ENCODE measurements at places on chromosomes 4 and X. TPM values are rescaled to one million over a fixed set of nuclear protein-coding genes. Genes with fewer than 3 reads are reported as not detected.

PAPSS1 gene
- total RNA-seq = 55.8 TPM

ZCCHC18 gene
- total RNA-seq = not detected

DACH2 gene
- 0.26 TPM for total RNA-seq

PPBP gene
- total RNA-seq = 0.13 TPM

STPG2 gene
- total RNA-seq = not detected

SPRY1 gene
- total RNA-seq = 3.2 TPM

PAGE2B gene
- total RNA-seq = not detected

PPEF1 gene
- 0.13 TPM for total RNA-seq

TBC1D8B gene
- total RNA-seq = 2.6 TPM

DDIT4L gene
- 0.26 TPM for total RNA-seq

AKAP14 gene
- not detected for total RNA-seq

FAM47A gene
- not detected for total RNA-seq

CD99 gene
- 51.2 TPM for total RNA-seq

PIGA gene
- 67.0 TPM for total RNA-seq

MUC7 gene
- not detected for total RNA-seq

SULT1E1 gene
- total RNA-seq = 1.1 TPM

HGFAC gene
- total RNA-seq = not detected

SEPSECS gene
- 7.0 TPM for total RNA-seq

PCSK1N gene
- total RNA-seq = 0.26 TPM

GTPBP6 gene
- 68.2 TPM for total RNA-seq

AADAT gene
- 0.64 TPM for total RNA-seq

CFAP299 gene
- not detected for total RNA-seq

LETM1 gene
- total RNA-seq = 109 TPM

HSD17B13 gene
- not detected for total RNA-seq

FGA gene
- not detected for total RNA-seq

MAGEC3 gene
- not detected for total RNA-seq

KIT gene
- under 0.01 TPM for total RNA-seq

NUDT11 gene
- 6.1 TPM for total RNA-seq

PLAC1 gene
- 5.1 TPM for total RNA-seq

ATP1B4 gene
- not detected for total RNA-seq

FAM149A gene
- total RNA-seq = 0.64 TPM

AR gene
- under 0.01 TPM for total RNA-seq

PCDH10 gene
- total RNA-seq = under 0.01 TPM

HTRA3 gene
- 0.26 TPM for total RNA-seq

TCEAL6 gene
- not detected for total RNA-seq
